Memory B cell (primary cell): ENCODE measurements at places on chromosomes 5 and 9.

DNA sequence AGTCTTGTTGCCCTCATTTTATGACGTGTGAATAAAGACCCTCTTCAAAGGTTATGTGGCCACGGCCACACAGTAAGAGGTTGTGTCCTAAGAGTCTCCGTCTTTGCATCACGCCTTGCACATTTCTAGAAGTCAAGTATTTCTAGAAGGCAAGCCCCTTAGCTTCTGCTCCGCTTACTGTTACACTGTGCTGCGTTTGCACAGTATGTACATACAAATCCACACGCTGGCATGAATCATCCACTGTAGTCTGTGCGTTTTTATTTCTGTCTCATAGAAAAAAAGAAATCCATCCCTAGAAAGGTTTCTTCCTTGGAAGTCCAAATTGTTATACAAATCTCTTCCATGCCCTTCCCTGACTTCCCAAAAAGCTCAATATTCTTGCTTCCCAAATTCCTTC lies 21.4 kb upstream of the ICE1 start:
- H3K36me3 ChIP-seq: peaks cover 39% of the 10 kb centered on the region
- no peak overlapping the region for H3K4me3 ChIP-seq
- H3K27me3 ChIP-seq: no peaks in the 10 kb centered on the region
- DNase-seq: no peak

DNA sequence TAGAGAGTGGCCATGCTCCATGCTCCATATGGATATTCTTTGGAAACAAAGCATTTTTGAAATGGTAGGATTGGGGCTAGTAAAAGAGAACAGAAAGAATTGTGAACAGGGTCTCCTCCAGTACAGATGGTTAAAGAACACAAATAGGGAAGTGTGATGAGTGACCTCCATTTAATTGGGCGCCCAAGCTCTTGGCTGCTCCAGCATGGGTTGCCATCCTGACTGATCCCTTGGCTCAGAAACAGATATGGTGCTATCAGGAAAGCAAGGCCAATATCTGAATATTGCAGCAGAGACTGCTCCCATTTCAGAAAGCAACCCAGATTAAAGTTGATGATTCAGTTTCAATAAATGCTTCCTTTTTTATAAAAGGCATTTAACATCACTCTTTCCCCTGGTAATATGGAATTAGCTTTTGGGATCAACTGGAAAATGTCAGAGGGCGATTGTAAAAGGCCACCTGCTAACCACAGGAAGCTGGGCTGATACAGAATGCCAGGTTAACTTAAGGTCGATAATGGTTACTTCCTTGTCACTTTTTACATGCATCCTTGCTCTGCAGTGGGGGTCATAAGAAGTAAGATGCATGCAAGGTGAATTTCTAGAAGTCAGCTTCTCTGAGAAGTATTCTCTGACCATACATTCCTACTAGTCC lies 52.9 kb downstream of the TMC1 start:
- H3K4me1 ChIP-seq: no peaks in the 10 kb centered on the region
- no peak overlapping the region for H3K4me3 ChIP-seq
- peaks cover 8% of the 10 kb centered on the region for H3K27me3 ChIP-seq
- no peak overlapping the region for H3K27ac ChIP-seq

DNA sequence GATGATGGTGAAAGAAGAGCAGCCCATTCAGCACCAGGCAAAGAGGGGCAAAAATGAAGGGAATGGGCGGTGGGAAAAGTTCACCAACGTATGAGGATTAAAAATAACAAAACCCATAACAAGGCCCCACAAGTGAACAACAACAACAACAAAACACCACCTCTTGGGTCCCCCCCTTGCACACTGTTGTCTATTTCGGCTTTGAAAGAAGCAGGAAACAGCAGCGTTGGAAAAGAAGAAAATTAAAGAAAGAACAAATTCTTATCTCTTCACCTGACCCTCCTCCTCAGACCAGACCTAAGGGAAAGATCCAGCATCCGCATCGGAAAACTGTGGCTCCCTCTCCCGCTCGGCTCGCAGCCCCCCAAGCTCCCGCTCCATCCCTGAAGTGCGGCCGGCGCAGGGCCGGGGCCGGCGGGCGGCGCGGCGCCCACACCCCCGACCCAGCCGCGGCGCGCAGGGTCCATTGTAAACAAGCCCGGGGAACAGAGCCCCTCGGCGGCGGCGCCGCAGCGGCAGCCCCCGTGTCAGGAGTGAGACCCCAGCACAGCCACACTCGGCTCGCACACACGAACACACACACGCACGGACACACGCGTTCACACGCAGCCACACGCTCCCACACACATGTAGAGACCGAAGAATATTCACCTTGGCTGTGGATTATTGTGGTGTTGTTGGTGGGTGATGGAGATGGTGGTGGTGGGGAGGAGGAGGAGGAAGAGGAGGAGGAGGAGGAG lies 535 bp downstream of the RFX3 start:
- H3K27ac ChIP-seq: peak overlapping the region; percentile 99
- H3K27me3 ChIP-seq: no peaks in the 10 kb centered on the region
- peaks cover 2% of the 10 kb centered on the region for H3K36me3 ChIP-seq
- H3K4me1 ChIP-seq: peaks cover 28% of the 10 kb centered on the region
- peak overlapping the region; percentile 96 for H3K4me3 ChIP-seq

DNA sequence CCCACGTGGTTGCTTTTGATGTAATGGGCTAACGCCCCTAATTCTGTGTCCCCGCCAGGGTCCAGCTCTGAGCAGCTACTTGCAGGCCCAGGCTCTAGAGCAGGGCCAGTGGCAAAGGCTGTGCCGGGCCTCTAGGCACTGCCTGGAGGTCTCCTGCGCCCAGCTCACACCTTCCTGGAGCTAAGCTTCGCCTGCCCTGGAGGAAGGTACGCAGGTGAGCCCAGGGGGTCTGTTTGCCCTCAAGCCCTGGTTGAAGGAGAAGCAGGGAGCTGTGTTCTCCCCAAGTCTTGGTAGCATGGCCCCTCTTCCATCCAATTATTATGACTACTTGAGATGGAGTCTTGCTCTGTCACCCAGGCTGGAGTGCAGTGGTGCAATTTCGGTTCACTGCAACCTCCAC lies 5.2 kb upstream of the LMX1B start:
- H3K36me3 ChIP-seq: no peaks in the 10 kb centered on the region
- no peak for DNase-seq
- peaks cover 18% of the 10 kb centered on the region for H3K4me1 ChIP-seq
- H3K27ac ChIP-seq: no peak overlapping the region
- peaks cover 22% of the 10 kb centered on the region for H3K27me3 ChIP-seq

- no peaks in the 10 kb centered on the region for H3K27me3 ChIP-seq
- no peak for DNase-seq
- H3K4me3 ChIP-seq: no peak overlapping the region
- no peaks in the 10 kb centered on the region for H3K4me1 ChIP-seq
- H3K36me3 ChIP-seq: no peaks in the 10 kb centered on the region
Observed at GRCh38 chr5:97801461-97801860, 618.4 kb upstream of the RIOK2 start.

DNA sequence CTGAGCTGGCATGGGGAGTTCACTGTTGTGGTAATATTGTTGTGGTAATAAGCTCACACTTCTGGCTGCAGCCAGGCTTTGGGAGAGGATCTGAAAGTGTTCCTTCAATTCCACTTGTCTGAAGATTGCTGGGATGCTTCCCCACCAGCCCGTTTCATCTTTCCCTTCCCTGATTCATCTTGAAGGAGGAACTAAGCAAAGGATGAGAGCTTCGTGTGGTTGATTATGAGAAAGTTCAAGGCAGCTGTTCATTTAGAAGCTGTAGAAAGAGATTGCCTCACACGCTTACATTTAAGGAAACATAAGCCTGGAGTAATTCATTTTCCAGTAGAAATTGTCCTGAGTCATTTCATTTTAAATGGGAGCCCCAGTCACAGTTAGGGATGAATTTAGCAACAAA lies 122.4 kb upstream of the GAS1 start:
- H3K27me3 ChIP-seq: no peaks in the 10 kb centered on the region
- no peak for DNase-seq
- no peaks in the 10 kb centered on the region for H3K4me1 ChIP-seq
- no peak overlapping the region for H3K4me3 ChIP-seq

DNA sequence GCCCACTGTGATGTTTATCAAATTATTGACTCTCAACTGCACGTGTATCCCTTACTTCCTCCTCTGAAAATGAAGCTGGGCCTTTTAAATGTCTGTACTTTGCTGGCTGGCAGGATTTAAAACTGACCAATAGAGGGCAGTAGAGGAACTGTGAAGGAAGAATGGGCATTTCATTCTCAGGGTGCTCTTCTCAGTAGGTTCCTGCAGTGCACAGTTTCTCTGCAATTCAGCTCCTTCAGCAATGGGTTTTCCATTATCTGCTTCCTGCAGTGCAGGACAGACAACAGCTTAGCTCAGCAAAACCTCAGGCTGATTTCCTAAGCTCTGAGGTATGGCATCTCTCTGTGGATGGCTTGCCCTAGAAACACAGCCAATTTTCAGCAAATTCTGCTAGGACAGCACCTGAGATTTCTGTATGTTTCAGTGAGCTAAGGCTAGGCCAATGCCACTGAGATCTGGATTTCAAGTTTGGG lies 298.4 kb upstream of the PRDM9 start:
- H3K27me3 ChIP-seq: no peaks in the 10 kb centered on the region
- H3K27ac ChIP-seq: no peak overlapping the region
- H3K4me1 ChIP-seq: no peaks in the 10 kb centered on the region

DNA sequence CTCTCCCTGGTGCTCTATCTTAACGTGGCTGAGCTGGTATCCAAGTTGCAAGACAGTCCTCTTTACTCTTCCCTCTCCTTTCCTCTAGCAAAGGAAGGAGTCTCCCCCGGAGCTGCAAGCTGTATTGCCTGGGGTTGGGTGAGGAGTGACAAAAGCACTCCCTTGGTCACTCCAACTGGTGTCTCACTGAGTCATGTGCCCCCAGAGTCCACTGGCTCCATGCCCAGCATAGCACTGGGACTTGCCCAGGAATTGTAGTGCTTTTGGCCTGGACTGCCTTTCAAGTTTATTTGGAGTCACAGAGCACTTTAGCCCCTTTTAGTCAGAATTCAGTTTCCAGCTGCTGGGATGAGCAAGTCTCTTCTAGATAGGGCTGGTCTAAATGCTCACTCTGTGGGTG lies 82.6 kb upstream of the FST start:
- no peaks in the 10 kb centered on the region for H3K36me3 ChIP-seq
- no peak for DNase-seq
- H3K27ac ChIP-seq: no peak overlapping the region
- H3K4me1 ChIP-seq: no peaks in the 10 kb centered on the region
- H3K27me3 ChIP-seq: peaks cover 5% of the 10 kb centered on the region
- H3K4me3 ChIP-seq: no peak overlapping the region

DNA sequence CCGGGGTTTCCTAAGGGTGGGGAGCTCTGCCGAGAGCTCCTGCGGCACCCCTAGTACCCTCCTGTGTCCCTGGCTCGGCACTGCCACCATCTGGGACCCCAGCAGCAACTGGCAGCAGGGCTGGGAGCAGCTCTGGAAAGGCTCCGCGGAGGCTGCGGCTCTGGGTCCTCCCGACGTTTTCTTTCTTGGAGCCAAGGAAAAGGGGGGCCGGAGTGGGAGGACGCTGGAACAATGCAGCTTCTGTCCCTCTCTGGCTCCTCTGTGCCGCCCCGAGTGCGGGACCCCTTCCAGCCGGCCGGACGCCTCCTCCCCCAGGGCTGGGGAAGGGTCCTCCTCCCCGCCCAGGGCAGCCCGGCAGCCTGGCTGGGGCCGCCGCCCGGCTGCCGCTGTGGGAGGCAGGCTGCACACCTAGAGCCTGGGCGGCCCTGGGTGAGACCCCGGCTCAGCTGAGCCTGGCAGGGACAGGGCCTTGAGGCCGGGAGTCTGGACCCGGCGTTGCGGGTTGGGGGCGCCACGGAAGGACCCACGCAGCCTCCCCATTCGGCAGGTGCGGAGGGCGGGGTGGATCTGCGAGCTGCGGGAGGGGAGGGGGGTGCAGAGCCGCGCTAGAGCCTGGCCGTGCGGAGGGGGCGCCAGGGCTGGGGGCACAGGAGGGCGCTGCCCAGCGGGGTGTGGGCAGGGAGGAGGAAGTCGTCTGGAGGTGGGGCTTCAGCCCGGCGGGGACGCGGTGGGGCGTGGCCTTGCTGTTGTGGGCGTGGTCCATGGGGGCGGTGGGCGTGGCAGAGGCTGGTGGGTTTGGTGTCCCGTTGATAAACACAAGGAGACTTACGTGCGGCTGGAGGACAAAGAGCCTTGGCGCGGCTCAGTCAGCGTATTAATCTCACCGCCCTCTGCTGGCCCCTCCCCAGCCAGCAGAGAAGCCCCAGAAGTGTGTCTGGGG lies 15.1 kb downstream of the GPSM1 start:
- peak overlapping the region; percentile 8 for H3K4me3 ChIP-seq
- no peaks in the 10 kb centered on the region for H3K36me3 ChIP-seq
- no peak overlapping the region for H3K27ac ChIP-seq
- no peaks in the 10 kb centered on the region for H3K4me1 ChIP-seq

DNA sequence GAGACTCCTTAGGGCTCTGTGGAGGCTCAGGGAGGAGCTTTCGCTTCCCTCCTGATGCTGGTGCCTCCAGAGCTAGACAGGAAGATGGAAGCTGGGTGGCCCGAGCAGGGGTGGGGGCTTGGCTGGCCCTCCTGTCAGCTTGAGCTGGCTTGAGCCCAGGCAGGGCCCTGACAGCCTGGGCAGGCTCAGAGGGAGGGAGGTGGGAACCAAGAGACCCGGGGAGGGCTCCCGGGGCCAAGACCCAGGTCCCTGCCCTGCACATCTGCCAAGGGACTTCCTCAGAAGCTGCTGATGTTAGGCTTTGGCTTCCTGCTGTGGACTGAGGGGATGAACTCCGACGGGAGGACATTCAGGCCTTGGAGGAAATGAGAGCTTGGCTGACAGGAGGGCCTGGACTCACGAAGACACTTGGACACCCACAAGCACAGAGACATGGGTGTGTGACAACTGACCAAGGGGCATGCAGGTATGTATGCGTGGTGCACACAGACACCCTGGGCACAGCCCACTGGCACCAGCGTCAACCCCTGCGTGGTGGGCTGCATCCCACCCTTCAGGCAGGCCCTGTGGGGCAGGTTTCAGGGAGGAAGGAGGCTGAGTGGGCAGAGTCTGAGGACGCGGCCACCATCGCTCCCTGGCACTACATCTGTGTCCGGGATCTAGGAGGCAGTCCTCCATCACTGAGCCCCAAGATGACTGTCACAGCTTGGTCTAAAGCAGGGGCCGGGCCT lies 1.7 kb upstream of the LTC4S start:
- no peaks in the 10 kb centered on the region for H3K27me3 ChIP-seq
- H3K4me3 ChIP-seq: no peak overlapping the region
- peaks cover 27% of the 10 kb centered on the region for H3K4me1 ChIP-seq
- no peak overlapping the region for H3K27ac ChIP-seq

GRCh38 chr9:126485662-126486061 lies 128.1 kb upstream of the LMX1B start:
- peaks cover 9% of the 10 kb centered on the region for H3K4me1 ChIP-seq
- no peak for DNase-seq
- no peak overlapping the region for H3K4me3 ChIP-seq
- H3K36me3 ChIP-seq: no peaks in the 10 kb centered on the region
- H3K27me3 ChIP-seq: peaks cover 2% of the 10 kb centered on the region
- no peak overlapping the region for H3K27ac ChIP-seq

- no peaks in the 10 kb centered on the region for H3K4me1 ChIP-seq
- no peaks in the 10 kb centered on the region for H3K27me3 ChIP-seq
- no peaks in the 10 kb centered on the region for H3K36me3 ChIP-seq
- H3K27ac ChIP-seq: no peak overlapping the region
- no peak overlapping the region for H3K4me3 ChIP-seq
- DNase-seq: no peak
Observed at GRCh38 chr5:86797677-86798076, 179.9 kb downstream of the COX7C start.
